Activated T-cell treated with anti-CD3 and anti-CD28 coated beads for 24 hours (primary cell): ENCODE measurements at places on chromosomes 3 and 15.

- no peak for DNase-seq
Measured at GRCh38 chr3:85780806-85781205, 822.0 kb downstream of the CADM2 start.

DNA sequence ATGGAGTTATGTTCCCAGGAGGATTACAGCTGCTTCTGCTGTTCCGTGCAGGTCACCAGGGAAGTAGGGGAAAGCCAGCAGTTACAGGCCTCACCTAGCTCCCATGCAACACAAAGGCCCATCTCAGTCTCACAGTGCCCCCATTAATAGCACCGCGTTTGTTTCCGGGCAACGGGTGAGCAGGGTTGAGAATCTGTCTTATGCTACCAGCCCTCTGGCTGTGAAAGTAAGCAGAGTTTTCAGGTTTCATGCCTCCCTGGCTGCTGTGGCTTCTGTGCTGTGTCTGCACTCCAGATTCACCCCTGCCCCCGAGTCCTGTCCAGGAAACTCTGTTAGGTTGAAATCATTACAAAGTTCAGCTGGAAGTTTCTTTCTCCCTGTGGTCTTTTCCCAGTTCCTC lies 254.4 kb upstream of the GPR149 start:
- no peak for DNase-seq

GRCh38 chr3:74353039-74353438 lies 261.4 kb downstream of the CNTN3 start:
- DNase-seq: no peak

DNA sequence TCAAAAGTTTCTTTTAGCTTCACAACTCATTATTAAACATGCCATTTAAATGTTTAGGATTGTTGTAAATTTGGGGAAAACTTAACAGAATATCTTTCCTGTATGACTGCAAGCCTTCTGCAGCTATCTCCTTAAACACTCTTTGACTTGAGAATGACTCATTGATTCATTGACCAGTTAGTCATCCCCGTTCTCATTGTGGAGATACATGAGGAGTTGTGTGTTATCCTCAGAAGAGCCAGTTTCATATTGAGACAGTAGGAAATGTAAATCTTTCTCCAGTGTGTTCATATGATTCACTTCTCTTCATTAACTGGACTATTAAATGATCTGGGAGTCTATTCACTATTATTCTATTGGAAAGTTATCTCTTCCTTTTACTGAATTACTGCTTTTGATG lies 83.0 kb downstream of the CRYGS start:
- DNase-seq: no peak

DNA sequence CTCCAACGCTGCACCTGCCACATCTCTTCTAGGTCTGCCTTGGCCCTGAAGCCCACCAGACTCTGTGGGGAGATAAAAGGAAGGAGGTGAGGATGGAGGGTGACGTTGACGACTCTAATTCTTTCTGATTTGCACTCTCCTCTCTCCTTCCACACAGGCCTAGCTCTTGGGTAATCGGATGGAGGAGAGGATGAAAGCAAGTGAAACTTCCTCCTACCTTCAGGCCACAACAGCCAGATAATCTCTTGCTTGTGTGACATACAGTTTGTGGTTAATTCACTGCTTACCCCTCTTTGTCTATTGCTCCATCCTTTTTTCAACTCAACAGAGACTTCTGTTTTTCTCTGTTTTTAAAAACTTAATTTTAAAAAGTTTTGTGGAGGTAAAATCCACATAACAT lies 208.1 kb downstream of the SV2B start:
- DNase-seq: no peak

- DNase-seq: no peak
Measured at GRCh38 chr15:70817266-70817665, 36.7 kb downstream of the LARP6 start.

DNA sequence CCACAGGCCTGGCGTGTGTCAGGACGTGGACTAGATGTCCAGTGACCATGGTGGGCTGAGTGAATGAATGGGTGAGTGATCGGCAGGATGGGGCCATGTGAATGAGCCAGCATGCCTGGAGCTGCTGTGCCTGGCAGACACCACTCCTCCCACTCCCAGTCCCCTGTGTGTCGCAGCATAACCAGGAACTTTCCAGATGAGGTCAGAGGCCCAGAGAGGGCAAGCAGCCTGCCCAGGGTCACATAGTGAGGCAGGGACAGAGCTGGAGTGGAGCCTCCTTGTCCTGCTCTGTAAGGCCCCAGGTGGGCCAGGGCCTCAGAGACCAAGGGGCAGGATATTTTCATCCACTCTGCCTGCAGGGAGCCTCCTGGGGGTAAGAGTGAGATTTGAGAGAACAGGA lies 6.4 kb downstream of the IQSEC1 start:
- DNase-seq: no peak

GRCh38 chr15:59059076-59059597 lies 45.8 kb upstream of the CCNB2 start:
- no peak for DNase-seq

DNA sequence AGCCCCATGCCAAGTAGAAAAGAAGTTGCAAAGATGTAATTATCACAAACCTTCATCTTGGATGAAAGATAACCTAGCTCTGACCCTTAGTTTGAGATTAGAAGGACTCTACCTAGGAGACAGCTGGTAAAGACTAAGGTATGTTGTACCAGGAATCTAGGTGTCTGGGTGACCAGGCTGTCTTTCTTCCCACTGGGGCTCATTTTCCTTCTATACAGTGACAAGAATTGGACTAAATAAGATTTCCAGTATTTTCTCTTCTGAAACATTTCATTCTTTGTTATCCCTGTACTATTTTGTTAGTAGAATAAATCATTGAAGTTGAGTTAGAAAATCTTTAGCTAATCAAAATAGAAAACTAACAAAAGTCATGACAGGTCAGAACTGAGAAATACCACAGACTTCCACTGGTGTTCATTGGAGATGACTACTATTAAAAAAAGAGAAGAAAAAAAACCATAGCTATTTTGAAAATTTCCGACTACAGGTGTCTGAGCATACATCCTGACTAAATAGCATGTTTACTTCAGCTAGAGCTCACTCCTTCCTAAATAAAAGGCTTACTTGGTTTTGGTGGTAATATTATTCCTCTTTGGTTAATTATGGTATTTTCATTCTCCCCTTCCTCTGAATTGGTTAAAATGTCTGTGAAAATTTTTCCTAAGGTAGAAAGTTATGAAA lies 10.1 kb downstream of the TGFBR2 start:
- no peak for DNase-seq

GRCh38 chr3:33360136-33360825 lies 79.9 kb downstream of the UBP1 start:
- no peak for DNase-seq

DNA sequence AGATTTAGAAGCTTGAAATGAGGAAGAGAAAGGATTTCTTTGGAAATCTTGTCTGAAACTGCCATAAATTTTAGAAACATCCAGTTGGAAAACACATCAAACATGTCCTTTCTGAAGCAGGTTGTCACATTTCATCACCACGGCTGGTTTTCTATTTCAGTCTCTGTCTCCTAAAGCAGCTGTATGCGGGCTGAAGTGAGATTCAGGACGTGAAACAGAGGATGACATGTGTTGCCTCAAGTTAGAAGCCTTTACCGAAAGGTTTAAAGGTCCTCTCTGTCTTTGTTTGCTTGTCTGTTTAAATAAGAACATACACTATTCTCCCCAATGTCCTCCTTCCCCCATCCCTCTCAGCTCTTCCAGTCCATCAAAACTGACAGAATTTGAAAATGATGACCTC lies 141.9 kb downstream of the SQOR start:
- DNase-seq: no peak

DNA sequence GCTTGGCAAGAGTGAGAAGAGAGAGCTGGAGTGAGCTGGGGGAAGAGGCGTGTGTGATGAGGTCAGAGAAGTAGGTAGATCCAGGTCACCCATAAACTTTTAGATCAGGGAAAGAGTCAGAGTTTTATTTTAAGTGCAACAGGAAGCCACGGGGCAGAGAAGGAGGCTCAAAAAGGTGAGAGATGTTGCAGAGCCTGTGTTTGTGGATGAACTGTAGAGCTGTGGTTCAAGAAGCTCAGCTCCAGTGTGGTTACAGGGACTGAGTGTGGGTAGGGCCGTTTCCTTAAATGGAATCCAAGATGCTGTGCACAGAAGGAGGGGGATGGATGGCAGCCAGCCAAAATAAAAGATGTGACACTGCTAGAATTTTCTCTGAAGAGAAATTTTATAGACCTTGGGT lies 337.2 kb downstream of the SATB1 start:
- DNase-seq: no peak

- no peak for DNase-seq
Measured at GRCh38 chr3:22969276-22969675, 233.9 kb upstream of the UBE2E2 start.

GRCh38 chr3:124516333-124516732 lies 213.9 kb upstream of the UMPS start:
- no peak for DNase-seq

- DNase-seq: no peak
Measured at GRCh38 chr3:156059950-156060501, 60.4 kb upstream of the KCNAB1 start.

- DNase-seq: no peak
Measured at GRCh38 chr3:24722087-24722486, 227.4 kb upstream of the THRB start.

GRCh38 chr3:160373655-160374054 lies 25.4 kb downstream of the IFT80 start:
- no peak for DNase-seq

GRCh38 chr3:14177580-14178246 lies 688 bp downstream of the XPC start:
- DNase-seq: no peak

GRCh38 chr3:109618766-109619378 lies 281.5 kb upstream of the DPPA4 start:
- DNase-seq: no peak

DNA sequence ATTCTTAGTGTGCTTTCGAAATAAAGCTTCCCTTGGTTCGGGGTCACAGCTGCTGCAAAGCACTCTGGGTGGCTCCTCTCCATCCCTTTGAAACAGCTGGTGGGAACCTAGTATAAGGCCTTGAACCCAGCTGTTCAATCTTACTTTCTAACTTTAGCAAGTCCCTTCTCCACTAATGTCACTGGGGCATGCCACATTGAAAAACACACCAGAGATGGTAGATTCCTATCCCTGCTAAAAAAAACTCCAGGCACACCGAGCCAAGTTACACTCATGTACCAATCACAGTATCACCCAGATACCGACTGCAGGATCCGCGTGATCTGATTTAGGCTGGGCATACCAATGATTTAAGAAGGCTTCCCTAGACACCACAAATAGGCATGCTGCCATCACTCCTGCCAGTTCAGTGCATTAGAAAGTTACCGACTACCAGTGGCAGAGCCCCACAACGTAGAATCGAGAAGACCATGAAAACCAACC lies 65.0 kb downstream of the WWTR1 start:
- DNase-seq: no peak

DNA sequence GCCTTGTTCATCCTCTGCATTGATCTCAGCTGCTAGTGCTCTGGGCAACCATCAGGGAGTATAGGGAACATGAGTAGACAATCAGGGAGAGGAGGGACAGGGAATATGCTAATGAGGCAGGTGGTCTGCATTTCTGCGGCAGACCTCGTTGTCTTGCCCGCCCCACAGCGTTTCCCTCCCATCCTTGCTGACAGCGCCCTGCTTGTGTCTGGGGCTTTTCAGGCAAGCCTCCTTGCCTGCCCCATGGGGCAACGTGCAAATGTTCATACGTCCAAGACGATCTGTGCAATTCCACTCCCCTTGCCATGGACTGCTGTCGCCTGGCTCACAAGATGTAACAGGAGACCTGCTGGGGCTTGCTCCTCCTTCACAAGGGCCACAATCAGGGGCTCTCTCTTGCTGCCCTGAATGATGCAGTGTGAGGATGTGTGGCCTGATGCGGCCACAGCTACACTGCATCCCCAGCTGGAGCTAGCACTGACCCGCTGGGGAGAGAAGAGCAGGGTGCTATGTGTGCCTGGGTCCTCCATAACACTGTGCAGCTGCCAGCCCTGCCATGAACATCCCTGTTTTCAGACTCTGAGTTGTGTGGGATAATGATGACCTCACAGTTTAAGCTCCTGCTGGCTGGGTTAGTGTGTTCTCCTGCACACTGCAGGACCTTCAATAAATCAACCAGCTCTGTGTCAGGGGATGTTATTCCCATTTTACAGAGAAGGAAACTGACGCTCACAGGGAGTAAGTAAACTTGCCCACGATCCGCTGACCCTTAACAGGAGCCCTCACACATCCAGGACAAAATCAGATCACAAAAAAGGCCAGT lies 211.3 kb downstream of the KLF13 start:
- DNase-seq: no peak

GRCh38 chr15:48792408-48792807 lies 18.5 kb downstream of the CEP152 start:
- no peak for DNase-seq

DNA sequence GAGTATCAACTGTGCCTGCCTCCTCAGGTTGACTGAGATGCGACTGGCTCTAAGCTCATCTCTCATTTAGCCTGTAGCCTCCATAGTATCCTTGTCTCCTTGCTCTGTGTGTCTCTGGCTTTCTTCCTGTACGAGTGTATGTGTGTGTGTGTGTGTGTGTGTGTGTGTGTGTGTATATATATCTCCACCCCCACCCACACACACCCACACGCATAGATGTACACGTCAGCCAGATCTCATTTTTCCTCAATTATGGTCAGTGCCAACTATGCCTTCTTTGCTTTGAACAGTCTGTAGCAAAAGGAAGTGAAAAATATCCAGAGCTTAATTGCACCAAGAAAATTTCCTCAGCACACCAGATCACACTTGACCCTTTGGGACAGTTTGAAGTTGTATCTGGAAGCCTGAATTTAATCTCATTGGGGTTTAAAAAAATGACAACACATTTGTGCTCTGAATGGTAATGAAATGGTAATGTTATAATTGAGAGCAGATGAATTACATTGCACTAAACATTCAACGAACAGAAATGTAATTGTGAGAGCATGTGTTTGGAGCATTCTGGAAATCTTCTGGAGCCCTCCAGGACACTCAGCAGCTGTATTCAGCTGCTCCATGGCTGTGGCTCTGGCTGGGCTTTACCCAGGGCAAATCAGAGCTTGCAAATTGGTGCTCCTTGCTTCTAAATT lies 63.6 kb downstream of the RYR3 start:
- no peak for DNase-seq
